Amniotic epithelial cell (primary cell): ENCODE measurements at places on chromosomes 3 and 15.

DNA sequence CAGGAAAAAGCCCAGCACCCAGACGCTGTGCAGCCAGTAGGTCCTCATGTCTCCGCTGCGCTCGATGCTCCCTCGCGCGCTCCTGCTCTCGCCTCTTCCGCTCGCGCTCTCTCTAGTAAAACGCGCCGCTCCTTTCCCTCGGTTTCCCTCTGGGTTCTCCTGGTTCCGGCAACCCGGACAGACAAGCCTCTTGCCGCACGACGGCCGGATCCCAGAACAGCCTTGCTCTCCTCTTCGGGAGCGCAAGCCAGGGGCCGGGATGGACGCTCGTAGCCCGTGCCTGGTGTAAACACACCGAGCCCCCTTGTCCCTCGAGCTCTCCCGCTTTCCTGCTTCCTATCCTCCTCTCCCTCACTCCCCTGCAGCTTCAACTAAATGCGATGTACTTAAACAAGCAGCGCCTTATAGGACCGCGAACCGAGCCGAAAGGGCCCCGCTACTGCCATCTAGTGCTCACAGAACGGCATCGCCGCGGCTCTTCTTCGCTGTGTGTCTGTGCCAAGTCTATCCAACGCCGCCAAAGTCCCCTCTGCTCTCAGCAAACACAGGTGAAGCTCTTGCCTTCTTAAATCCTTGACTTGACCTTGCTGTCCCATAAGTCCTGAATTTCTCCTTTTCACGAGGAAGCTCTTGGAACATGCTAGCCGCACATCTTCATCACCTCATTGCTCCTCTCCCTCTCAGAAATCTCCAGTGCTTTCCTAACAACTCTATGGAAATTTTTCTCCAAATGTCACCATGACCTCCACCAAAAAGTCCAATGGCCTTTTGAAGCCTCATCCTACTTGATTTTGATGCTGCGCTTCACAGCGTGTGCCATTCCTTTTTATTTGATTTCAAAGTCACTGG, 1037.2 kb downstream of the IGSF11 start:
- DNase-seq, result peak; percentile 55

- no peak for DNase-seq
Observed at GRCh38 chr3:30777426-30778113, 116.9 kb downstream of the GADL1 start.

GRCh38 chr3:129689036-129689435, 82.6 kb upstream of the PLXND1 start:
- no peak for DNase-seq

DNA sequence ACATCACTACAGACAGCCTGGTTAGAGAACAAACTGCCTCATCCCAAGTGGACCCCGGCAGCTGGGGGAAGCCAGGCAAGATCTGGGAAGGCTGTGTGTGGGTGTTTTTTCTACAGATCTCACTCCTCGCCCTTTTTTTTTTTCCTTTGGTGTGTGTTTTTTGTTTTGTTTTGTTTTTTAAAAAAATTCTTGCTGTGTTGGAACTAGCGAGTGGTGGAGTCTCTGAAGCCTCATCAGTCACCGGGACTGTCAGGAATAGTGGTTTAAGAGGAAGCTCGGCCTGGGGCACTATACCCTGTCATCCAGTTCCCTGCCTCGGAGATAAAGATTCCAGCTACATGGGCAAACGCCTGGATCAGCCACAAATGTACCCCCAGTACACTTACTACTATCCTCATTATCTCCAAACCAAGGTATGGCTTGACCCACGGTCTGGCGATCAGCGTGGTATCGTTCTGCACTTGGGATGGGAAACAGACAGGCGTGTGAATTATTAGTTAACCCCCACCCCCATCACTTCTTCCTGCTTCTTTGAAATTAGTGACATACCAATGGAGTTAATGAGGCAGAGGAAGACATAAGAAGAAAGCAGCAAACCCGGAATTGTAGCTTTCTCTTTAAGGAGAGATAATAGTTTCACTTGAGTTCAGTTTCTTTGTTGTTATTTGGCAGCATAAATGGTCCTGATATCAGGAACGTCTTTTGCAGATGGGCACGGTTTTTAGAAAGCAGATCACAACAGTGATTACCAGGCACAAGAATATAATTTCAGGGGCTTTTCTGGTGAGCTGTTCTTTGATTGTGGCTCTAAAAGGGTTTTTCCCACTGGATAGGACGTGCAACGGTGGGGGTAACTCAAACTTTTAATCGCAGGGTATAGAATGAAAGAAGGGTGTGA, 722 bp downstream of the RBMS3 start:
- DNase-seq, result peak; percentile 64

DNA sequence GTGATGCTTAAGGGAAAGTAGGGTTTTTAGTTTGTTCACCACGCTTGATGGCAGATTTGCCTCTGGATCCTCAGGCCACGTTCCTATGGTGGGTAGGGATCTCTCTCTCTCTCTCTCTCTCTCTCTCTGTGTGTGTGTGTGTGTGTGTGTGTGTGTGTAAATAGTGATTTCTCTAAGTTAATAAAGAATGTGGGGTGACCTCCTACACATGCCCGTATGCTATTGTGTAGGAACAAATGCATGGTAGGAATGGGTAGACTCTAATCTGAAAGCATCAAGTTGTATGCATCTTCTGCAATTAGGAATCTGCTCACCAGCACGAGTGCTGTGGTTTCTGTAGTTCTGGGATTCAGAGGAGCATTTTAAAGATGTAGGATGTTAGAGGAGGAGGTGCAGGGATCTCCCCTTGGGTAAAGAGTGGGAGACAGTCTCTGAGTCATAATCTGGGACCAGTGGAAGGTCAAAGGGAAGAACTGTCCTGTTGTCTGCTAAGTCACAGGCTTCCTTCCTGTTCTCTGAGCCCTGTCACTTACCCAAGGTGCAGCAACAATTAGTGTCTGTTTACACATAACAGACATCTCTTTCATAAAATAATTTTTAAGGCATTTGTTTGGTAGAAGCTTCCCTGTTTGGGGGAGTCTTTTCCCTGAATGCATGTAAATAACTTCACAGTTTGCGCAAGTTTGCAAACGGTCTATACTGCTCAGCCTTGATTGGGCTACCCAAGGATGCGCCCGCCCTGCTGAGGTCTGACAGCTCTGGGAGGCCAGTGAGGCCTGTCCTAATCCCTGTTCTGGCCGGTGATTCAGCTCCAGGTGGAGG, 139.8 kb downstream of the IGF1R start:
- peak; percentile 91 for DNase-seq

- peak; percentile 47 for DNase-seq
Observed at GRCh38 chr15:33135355-33135781, 59.1 kb downstream of the FMN1 start.

DNA sequence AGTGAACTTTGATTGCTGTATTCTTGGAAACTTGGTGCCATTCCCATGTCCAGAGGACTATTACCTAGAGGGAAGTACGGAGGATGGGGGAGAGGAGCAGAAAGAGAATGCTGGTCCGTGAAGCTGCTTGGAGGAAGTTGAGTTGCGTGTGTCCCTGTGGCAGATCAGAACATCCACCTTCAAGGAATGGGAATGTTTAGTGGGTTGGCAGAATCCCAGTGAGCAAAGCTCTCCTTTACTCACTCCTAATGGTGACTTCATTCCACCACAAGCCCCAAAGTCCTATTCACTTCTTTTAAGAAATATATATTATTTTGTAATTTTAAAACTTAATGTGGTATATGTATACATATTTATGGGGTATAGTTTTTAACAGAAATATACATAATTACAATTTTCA, 247.8 kb upstream of the FEZF2 start:
- no peak for DNase-seq

- DNase-seq, result no peak
Observed at GRCh38 chr3:187042346-187042745, 97.0 kb downstream of the RPL39L start.

- no peak for DNase-seq
Observed at GRCh38 chr3:63874769-63875168, 11.1 kb downstream of the ATXN7 start.

DNA sequence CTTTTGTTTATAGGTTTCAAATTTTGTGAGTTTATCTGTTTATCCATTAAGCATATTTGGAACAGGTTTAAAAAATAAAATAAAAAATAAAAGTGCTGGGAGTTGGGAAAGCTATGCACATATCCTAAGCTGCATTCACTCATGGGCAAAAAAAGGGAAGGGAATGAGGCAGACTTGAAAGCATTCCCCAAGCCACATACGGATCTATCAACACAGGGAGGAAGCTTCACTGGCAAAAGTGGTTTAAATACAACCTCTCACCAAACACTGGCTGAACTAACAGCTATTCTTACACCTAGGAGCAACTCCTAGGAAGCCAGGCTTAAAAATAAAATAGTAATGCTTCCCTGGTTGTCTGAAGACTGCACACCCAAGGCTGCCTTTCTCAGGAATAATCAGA, 101.2 kb downstream of the PCCB start:
- no peak for DNase-seq
